ENCODE measurements at places on chromosomes 5 and 9. TPM values are rescaled to one million over a fixed set of nuclear protein-coding genes. Genes with fewer than 3 reads are reported as not detected.

DNA sequence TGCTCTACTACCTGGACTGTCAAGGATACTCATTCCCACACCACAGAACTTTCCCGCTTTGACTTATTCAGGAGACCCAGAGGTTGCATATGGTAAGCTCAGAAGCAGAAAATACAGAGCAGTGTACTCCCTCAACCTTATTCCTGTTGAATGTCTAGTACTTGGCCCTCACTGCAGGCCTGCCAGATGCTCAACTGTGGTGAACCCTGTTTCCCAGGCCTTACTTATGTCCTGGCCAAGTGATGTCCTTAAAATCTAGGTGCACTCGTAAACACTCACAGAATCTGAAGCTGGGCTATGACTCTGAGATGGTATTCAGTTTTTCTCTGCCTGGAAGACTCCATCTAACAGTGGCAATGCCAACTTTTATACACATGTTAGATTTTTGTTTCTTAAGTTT is 21.0 kb downstream of the DIAPH1 start:
- no peaks in the 10 kb centered on the region for H3K27me3 ChIP-seq
- H3K36me3 ChIP-seq: peaks cover 3% of the 10 kb centered on the region
- peak overlapping the region; percentile 83 for H3K27ac ChIP-seq
- peaks cover 70% of the 10 kb centered on the region for H3K4me1 ChIP-seq

Gene SVEP1
- not detected for total RNA-seq

GRCh38 chr9:87278971-87279733 is 218.5 kb upstream of the DAPK1 start:
- peaks cover 34% of the 10 kb centered on the region for H3K27me3 ChIP-seq
- no peak overlapping the region for H3K4me3 ChIP-seq
- H3K27ac ChIP-seq: no peak overlapping the region
- H3K4me1 ChIP-seq: peaks cover 19% of the 10 kb centered on the region
- H3K36me3 ChIP-seq: no peaks in the 10 kb centered on the region

DNA sequence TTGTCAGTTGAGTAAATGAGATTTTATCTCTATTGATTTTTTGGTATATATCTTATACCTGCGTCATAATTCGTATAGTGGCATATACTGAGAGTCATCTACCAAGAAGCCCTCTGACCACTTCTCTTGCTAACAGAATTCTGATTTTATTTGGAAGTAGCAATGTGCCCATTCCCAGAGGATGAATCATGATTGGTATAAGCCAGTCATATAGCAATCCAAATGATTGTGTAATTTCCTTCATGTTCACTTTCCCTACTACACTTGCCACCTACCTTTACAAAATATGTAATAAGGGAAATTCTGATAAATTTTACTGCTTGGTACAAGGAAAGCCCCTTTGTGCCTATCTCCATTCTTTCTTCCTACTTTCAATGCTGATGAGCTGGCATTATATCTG is 16.1 kb upstream of the ZNF462 start:
- no peaks in the 10 kb centered on the region for H3K27me3 ChIP-seq
- H3K4me3 ChIP-seq: no peak overlapping the region
- no peak for DNase-seq
- H3K4me1 ChIP-seq: no peaks in the 10 kb centered on the region
- H3K27ac ChIP-seq: no peak overlapping the region
- no peaks in the 10 kb centered on the region for H3K36me3 ChIP-seq

Gene PCDHGC3
- total RNA-seq: not detected

- H3K36me3 ChIP-seq: no peaks in the 10 kb centered on the region
- no peak overlapping the region for H3K27ac ChIP-seq
- no peaks in the 10 kb centered on the region for H3K27me3 ChIP-seq
- no peak for DNase-seq
- H3K4me3 ChIP-seq: no peak overlapping the region
These were observed 216.0 kb downstream of the FBXL7 start for GRCh38 chr5:15715967-15716366.

Gene IFNA6
- not detected for total RNA-seq

Gene C5
- 1.9 TPM for total RNA-seq

Gene TMOD1
- total RNA-seq: 3.8 TPM

Gene FAM174A
- 7.8 TPM for total RNA-seq

- H3K27ac ChIP-seq: no peak overlapping the region
- peaks cover 2% of the 10 kb centered on the region for H3K36me3 ChIP-seq
- H3K4me1 ChIP-seq: peaks cover 11% of the 10 kb centered on the region
- H3K27me3 ChIP-seq: peaks cover 17% of the 10 kb centered on the region
These were observed 4.7 kb upstream of the PLPP7 start for GRCh38 chr9:131284856-131285255.

Gene MRPL36
- 48.1 TPM for total RNA-seq

DNA sequence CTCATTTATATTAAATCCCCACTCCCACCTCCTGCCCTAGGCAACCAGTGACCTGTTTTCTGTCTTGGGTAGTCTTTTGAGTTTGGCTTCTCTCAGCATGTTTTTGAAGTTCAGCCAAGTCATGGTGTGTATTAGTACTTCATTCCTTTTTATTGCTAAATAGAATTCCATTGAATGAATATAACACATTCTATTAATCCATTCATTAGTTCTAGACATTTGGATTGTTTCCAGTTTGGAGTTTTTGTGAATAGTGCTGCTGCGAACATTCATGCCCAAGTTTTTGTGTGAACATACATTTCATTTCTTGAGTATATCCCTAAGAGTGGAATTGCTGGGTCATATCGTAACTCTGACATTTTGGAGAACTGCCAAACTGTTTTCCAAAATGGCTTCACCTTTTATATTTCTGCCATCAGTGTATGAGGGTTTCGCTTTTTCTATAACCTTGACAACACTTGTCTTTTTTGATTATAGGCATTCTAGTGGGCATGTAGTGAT is 2.7 kb downstream of the ZNF346 start:
- H3K4me1 ChIP-seq: peaks cover 36% of the 10 kb centered on the region
- H3K27ac ChIP-seq: peak overlapping the region; percentile 48
- H3K36me3 ChIP-seq: peaks cover 7% of the 10 kb centered on the region
- no peak for DNase-seq
- H3K4me3 ChIP-seq: no peak overlapping the region
- H3K27me3 ChIP-seq: no peaks in the 10 kb centered on the region

Gene PAEP
- total RNA-seq: not detected

DNA sequence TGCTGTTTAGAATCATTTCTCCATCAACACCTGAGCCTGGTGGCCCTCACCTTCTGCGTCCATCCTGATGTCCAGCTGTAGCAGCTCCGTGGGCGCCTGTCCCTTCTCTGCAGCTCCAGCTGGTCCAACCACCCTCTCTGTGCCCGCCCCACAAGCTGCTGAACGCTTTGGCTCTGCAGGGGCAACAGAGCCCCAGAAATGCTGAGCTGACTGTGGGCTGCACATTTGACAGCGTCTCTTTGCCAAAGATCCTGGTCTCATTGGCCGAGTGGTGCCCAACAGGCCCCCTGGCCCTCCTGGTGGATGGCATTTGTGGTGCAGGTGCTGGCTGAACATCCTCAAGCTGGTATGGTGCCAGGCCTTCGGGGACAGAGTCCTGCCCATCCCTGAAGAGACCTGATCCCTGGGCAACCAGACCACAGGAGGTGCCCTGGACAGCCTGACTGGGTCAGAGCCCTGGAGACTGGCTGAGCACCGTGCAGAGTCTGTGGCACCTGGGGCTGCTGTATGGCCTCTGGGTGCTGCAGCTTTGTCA is 25.3 kb upstream of the CEP72 start:
- no peak overlapping the region for H3K4me3 ChIP-seq
- no peak for DNase-seq
- peaks cover 5% of the 10 kb centered on the region for H3K4me1 ChIP-seq
- peaks cover 42% of the 10 kb centered on the region for H3K27me3 ChIP-seq

- peaks cover 51% of the 10 kb centered on the region for H3K4me1 ChIP-seq
- H3K27me3 ChIP-seq: no peaks in the 10 kb centered on the region
- peak overlapping the region; percentile 88 for H3K4me3 ChIP-seq
These were observed 14.1 kb downstream of the SLC25A46 start for GRCh38 chr5:110752953-110753352.

DNA sequence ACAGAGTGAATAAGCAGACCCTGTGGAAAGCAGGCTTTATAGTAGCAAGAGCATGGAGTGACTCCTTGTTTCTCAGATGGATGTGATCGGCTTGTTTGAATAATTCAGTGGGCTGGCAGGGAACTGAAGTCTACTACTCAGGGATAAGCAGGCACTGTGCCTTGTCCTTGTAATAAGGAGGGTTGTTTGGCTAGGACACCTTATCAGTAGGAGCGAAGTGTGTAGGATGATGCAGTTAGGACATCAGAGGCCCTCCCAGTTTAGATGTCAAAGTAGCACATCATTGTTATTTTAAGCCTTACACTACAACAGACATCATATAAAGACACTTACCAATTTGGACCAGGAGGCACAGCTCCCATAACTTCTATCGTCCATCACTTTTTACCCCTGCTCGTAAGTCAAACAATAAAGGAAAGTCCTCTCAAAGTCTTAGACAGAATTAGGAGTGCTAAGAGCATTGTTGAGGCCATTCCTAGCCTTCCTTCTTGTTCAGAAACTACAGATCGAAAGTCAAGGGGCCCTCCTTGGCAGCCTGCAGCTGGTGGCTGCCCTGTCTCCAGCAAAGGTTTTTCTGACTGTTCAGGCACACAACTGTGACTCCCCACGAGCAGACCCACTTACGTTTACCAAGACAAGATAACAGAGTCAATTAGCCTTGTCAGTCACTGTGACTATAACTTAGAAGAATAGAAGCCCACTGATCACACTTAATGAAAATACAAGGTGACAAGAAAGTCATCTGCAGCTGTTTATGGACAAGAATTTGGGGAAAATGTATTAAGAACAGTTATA is 218.6 kb downstream of the SNX18 start:
- H3K27me3 ChIP-seq: no peaks in the 10 kb centered on the region
- H3K4me1 ChIP-seq: no peaks in the 10 kb centered on the region
- no peak overlapping the region for H3K27ac ChIP-seq
- no peak overlapping the region for H3K4me3 ChIP-seq

- H3K4me1 ChIP-seq: peaks cover 47% of the 10 kb centered on the region
- no peak overlapping the region for H3K27ac ChIP-seq
- H3K36me3 ChIP-seq: peaks cover 3% of the 10 kb centered on the region
- no peak for DNase-seq
- H3K4me3 ChIP-seq: no peak overlapping the region
- H3K27me3 ChIP-seq: no peaks in the 10 kb centered on the region
These were observed 227.3 kb downstream of the MLLT3 start for GRCh38 chr9:20394969-20395368.

Gene FOXD1
- total RNA-seq: 0.55 TPM

DNA sequence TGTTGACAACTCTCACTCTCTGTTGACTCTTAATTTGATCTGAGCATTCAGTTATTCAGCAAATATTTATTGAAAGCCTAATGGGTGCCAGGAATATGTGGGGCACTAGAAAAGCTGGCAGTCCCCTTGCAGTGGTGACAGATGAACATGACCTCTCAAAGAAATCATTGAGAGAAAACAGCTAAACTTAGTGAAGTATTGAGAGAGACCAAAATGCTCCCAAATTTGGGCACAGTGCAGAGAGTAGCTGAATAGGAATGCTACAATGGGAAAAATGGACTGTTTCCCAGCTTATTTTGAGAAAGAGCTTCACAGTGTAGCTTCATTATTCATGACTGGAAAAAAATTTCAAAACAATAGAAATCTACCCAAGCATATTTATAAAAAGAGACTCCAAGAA is 257.9 kb downstream of the SGCD start:
- no peaks in the 10 kb centered on the region for H3K36me3 ChIP-seq
- H3K4me1 ChIP-seq: no peaks in the 10 kb centered on the region
- no peak overlapping the region for H3K4me3 ChIP-seq
- H3K27me3 ChIP-seq: peaks cover 44% of the 10 kb centered on the region

Gene CARD6
- 1.2 TPM for total RNA-seq

DNA sequence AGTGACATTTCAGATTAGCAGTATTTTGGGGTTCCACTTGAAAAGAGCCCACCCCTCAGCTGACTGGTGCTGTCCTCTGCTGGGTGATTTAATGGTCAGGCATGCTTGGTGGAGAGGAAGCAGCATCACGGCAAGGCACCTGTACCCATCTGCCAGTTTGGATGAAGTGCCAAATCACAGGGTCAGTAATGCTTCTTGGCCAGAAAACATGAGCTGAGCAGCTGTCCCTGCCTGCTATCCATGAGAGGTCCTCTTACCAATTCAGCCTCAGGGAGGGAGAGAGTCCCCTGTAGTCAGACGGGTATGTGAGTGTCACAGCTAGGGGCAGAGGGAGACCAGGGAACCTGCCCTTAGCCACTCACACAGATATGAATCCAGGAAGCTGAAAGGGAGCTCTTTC is 137.9 kb downstream of the SEC61B start:
- no peak overlapping the region for H3K4me3 ChIP-seq
- H3K27ac ChIP-seq: no peak overlapping the region
- no peak for DNase-seq
- peaks cover 61% of the 10 kb centered on the region for H3K27me3 ChIP-seq
- H3K4me1 ChIP-seq: no peaks in the 10 kb centered on the region
- no peaks in the 10 kb centered on the region for H3K36me3 ChIP-seq

DNA sequence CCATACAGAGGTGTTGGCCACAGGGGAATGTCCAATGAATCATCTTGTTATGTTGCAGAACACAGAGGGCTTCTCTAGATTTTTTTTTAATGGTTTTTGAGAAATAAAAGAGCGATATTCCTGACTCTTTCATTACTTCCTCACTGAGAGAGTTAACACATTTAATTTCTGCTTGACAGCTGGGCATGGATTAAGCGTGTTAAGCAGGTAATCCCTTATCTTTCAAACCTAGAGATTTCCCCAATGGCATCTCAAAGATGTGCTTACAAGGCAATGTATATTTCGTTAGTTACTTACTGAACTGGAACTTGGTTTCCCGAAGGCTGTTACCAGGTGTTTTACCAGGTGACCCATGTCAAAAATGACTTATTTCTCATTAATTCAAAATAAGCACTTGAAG is 21.8 kb upstream of the ADCY2 start:
- no peaks in the 10 kb centered on the region for H3K27me3 ChIP-seq
- DNase-seq: no peak

GRCh38 chr9:120386390-120387131 is 193.4 kb downstream of the CDK5RAP2 start:
- no peaks in the 10 kb centered on the region for H3K36me3 ChIP-seq
- DNase-seq: no peak
- no peak overlapping the region for H3K4me3 ChIP-seq
- H3K4me1 ChIP-seq: no peaks in the 10 kb centered on the region
- no peaks in the 10 kb centered on the region for H3K27me3 ChIP-seq
